ENCODE measurements at places on chromosomes 11 and 22.

- DNase-seq: no peak
Observed at GRCh38 chr11:79616392-79616851, 175.6 kb upstream of the TENM4 start.

- DNase-seq: no peak
Observed at GRCh38 chr11:40882301-40882700, 577.2 kb downstream of the LRRC4C start.

DNA sequence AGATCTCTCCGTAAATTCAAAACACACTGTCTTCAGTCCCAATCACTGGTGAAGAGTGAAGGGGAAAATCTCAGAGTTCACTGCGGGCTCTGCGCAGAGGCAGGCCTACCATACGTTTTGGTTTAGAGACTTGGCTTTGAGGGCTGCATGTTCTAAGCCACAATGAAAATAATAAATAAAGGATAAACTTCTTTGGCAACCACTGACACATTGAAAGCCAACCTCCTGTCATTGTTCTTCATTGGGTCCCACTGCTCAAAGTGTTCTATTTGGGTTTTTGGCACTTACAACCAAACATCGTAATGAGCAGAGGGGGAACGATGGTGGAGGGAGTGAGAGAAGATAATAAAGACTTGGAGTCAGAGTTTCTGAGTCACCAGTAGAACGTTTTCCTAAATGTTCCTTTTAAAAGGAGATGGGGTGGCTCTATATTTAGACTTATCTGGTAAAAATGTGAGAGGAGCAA, 472.9 kb downstream of the SOX6 start:
- no peak for DNase-seq

DNA sequence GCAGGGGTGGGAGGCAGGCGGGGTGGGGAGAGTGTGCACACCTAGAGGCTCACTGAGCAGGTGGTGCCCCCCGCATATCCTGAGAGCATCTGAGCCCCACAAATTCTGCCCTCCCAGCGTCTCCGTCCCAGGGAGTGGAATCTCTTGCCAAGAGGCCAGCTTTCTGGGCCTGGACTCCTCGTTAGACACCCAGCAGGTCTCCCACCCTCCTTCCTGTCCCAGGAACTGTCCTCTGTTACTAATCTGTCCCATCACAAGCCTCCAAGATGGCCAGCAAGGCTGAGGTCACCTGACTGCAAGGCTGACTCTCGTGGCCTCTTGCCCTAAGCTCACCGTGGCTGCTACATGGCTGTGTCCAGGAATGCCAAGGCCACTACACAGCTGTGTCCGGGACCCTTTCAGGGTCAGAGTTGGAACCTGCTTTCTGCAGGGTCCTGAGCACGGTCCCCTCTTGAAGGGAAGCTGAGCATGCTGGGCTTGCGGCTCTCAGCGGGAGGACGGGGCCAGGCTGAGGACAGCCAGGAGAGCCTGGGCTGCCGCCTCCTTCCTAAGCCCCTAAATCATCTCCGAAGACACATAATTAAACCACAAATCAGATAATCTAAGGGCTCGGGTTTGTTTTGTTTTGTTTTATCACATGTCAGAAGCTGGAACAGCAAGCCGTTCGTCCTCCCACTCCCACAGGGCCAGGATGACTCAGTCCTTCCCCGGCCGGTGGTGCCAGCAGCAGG, 1327.3 kb downstream of the TBC1D22A start:
- no peak for DNase-seq

DNA sequence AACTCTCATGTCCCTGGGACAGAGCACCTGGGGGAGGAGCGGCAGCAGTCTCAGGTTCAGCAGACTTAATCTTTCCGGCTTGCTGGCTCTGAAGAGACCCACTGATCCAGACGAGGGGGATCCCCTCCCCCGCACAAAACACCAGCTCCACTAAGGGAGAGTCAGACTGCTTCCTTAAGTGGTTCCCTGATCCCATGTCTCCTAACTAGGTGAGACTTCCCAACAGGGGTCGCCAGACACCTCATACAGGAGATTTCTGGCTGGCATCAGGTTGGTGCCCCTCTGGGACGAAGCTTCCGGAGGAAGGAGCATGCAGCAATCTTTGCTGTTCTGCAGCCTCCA, 157.2 kb upstream of the TMEM45B start:
- DNase-seq: no peak

GRCh38 chr22:43343262-43343669, at the start of gene SCUBE1:
TSS of gene SCUBE1 (minus strand) at chr22:43343372. CDS start at chr22:43343261, 111 bp downstream.
- no peak for DNase-seq

DNA sequence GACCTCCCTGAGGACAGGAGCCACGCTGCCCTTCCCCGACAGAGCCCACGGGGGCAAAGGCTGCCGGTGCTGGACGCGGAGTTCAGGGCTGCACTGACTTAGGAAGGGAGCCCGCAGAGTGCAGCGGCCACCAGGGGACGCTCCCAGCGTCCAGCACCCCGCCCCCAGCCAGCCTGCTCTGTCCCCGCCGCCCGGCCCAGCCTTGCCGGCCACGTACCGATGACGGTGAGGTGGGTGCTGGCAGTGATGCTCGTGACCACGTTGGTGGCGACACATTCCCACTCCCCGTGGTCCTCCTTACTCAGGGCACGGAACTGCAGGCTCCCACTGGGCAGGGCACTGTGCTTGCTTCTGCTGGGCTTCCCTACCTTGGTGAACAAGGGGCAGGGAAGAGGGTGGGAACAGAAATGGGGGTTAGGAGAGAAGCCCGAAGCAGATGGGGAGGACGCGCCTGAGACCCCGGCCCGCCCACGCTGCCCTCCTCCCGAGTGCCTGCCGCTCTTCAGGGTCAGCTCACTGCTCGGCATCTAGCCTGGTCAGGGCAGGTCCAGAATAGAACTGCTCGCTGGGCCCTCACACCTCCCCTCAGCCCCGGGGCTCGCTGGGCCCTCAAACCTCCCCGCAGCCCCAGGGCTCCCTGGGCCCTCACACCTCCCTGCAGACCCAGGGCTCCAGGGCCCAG, 25.9 kb downstream of the IGSF9B start:
- DNase-seq: no peak

DNA sequence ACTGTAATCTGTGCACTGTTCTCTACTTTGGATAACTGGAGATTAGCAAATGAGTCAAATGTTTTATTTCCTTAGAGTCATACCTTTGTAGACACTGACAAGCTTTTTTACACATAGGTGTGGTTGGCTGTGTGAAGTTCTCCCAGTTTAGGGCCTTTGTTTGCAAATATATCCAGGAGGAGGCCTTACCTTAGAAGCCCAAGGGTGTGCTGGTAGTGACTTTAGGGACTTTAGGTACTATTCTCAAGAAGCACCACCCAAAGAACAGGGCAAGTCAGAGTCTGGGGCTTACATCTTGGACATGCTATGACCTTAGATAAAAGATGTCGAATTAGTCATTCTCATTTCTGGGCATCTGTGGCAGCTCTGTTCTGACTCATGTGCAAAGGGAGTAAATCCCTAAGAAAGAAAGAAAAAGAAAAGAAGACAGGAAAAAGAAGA, 4.8 kb upstream of the FAR1 start:
- no peak for DNase-seq

DNA sequence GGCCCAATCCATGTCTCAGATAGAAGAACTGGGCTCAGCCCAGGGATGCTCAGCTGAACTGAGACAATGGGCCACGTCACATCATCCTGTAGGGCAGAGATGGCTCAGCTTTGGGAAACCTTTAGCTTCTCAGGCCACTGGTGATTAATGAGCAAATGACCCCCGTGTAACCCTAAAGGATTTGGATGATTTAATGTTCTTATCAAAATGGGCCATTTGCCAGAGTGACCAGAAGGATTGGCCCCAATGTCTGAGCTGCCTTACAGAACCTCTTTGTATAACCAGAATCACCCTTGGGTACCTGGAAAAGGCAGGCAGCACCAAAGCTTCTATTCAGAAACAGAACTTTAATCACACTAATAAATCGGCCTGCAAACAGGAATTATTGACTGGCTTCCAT, 73.7 kb downstream of the ABTB2 start:
- no peak for DNase-seq

GRCh38 chr22:48181263-48181955, 1419.0 kb downstream of the TBC1D22A start:
- no peak for DNase-seq

DNA sequence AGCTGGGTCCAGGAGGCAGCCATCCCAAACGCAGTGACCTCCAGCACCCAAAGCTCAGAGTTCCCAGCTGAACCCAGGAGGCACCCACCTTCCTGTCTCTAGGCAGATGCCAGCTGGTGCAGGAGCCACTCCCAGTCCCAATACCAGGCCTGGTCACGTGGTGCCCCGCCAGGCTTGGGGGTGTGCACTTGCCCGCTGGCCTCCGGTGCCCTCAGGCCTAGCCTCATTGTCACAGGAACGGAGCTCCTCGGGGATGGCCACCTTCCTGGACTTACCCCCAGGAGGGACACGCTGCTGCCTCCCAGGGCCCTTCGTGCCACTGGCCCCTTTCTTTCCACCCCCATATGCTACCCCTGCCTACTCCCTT, 4.6 kb downstream of the BID start:
- no peak for DNase-seq

- no peak for DNase-seq
Observed at GRCh38 chr11:83656796-83657330, 370.7 kb upstream of the CCDC90B start.
